ENCODE measurements at places on chromosomes 5 and 9.

- DNase-seq, result no peak
Observed at GRCh38 chr9:17491780-17492179, 87.1 kb upstream of the SH3GL2 start.

DNA sequence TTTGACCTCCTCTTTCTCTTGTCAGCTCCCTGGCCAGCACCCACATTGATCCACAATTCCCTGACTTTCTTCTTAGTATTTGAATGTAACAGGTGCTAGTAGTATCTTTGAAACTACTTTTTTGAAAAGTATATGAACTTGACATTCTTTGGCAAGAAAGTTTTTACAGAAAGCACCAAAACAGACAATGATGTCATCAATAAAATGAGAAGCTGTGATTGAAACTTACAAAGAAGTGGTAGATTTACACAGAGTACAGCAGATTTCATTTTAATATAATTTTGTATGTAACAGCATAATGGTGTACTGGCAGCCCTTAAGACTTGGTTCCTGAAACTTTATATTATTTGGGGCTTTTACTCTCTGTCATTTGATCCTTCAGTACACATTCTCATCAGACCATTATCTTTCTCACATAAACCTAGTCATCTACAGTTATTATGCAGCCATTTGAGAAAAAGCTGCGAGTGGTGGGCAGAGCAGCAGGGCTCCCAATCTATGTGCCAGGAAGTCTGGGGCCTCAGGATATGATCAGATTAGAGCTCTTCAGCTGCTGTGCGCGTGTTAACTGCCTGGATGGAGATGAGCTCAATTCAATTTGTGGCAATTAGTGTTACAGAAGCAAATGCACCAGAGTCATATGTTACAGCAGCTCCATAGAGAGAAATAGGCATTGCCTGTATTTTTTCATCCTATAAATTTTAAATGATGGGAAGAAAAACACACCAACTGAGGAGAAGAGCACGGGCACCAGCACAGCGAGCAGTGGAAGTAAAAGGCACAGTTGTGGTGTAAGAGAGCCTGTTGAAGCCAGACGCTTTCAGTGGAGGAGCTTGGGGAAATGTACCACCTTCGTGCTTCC lies 126.1 kb downstream of the STARD4 start:
- no peak for DNase-seq

GRCh38 chr9:22084336-22085035 lies 75.4 kb upstream of the CDKN2B start:
- peak; percentile 25 for DNase-seq

- no peak for DNase-seq
Observed at GRCh38 chr5:137736496-137736895, 607 bp upstream of the KLHL3 start.

DNA sequence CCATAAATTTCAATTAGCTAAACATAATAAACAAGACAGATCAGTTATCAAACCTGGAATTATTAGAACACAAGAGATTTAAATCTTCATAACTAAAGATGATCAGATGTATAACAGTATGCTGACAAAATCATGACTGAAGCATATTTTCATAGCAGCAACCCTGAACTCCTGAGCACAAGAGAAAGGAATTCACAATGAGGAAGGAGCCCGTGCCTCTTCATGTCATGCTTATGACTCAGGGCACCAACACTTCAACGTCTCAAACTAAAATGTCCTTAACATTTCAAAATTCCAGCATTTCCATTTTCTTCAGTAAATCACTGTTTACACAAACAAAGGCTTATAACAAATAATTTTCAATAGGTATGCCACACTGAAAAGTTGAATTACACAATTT lies 6.7 kb downstream of the AP3B1 start:
- DNase-seq, result peak; percentile 93
